Activated CD8-positive, alpha-beta memory T cell treated with anti-CD3 and anti-CD28 coated beads for 1 hour (primary cell): ENCODE measurements at places on chromosomes 3 and 15.
A peak's percentile ranks its signal among the peaks of the same experiment; 100 is the strongest.

GRCh38 chr3:129756871-129757270 is 136.6 kb downstream of the TMCC1 start:
- DNase-seq: no peak

- no peak for DNase-seq
Measured at GRCh38 chr3:186080849-186081438, 27.9 kb downstream of the ETV5 start.

- DNase-seq: no peak
Measured at GRCh38 chr3:31610700-31611275, 78.1 kb downstream of the STT3B start.

GRCh38 chr3:142243134-142243533 is 17.7 kb upstream of the GK5 start:
- no peak for DNase-seq

DNA sequence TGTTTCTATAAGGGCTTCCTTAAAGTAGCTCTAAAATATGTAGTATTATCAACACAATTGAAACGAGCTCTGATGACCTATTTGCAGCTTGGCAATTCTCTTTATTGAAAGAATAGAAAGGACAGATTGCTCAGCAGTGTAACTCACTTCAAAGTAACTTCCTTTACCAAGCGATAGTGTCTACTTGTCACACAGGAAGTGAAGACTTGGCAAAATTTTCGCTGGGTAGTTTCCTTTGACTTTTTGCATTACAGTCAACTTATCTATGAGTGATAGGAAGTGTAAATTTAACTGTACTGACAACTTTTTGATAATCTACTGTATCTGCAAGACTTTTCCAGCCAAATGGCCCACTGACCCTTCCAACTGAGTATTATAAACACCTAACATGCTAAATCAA is 22.8 kb downstream of the SLC9A9 start:
- no peak for DNase-seq

DNA sequence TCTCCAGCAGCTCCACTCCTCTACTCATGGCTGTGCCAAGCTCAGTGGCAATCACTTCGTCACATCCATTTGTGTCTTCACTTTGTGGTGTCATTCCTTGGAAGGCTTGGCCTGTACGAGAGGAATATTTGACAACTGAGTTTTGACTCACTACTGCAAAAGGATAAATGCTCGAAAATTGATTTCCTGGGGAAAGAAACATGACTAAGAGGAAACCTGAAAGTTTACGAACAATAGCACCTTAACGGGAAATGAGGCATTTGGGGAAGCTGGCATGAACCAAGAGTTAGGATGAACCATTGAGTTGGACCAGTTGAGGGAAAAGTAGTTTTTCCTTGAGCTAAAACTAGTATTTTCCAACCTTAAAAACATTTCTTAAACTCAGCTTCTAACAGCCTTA is 74.2 kb upstream of the ABHD17C start:
- DNase-seq: no peak

DNA sequence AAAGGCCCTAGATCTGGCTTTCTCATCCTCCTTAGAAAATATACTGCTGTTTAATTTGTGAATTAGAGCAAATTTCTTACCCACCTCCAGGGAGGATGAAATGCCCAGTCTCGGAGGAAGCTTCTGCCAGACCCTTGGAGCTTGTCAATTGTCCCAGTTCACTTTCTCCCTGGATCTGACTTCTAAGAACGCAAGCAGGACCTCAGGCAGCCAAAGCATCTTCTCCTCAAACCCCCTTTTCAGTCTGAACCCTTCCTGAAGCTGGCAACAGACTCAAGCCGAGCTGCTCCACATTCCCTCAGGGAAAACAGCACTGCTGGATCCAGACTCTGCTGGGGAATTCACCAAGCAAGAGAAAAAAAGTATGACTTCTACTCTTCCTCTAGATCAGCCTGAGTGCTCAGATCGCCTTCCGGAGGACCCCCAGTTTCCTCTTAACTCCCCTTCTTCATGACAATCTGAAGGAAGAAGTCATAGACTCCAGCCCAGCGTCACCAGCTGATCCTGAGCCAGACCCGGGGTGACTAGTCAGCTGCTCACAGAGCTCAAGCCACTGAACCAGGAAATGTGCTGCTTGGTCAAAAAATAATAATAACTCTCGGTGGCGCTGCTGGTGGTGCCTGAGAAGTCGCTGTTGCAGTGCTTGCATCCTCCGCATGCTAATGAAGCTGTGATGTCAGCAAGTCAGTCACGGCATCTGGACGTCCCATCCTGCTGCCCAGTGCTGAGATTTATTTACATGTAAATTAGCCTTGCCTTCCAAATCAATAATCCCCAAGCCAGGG is at the start of gene PRICKLE2:
TSS of gene PRICKLE2 (minus strand) at position 641 of the 785 bp plus-strand sequence. CDS start 26,539 bp downstream, outside the sequence.
- DNase-seq: no peak

- DNase-seq: no peak
Measured at GRCh38 chr3:185744997-185745843, 79.6 kb downstream of the IGF2BP2 start.

DNA sequence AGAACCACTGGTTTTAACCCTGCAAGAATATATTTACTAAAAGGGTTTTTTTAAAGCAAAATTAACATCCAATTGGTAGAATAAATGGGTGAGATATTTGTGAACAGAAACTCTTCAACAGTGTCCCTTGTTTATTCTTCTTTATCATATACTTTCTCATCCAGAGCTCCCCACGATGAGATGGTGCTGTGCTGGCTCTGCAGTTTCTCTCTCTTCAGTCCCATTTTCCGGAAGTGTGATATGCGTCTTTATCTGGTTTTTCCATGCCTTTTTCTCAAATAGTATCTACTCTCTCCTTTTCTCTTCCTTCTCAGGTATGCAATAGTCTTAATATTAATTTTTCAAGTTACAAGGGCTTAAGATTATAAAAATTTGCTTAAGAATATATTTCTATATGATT is 1.5 kb downstream of the EAF2 start:
- DNase-seq: no peak

GRCh38 chr15:88242586-88243555 is 13.7 kb downstream of the NTRK3 start:
- no peak for DNase-seq

DNA sequence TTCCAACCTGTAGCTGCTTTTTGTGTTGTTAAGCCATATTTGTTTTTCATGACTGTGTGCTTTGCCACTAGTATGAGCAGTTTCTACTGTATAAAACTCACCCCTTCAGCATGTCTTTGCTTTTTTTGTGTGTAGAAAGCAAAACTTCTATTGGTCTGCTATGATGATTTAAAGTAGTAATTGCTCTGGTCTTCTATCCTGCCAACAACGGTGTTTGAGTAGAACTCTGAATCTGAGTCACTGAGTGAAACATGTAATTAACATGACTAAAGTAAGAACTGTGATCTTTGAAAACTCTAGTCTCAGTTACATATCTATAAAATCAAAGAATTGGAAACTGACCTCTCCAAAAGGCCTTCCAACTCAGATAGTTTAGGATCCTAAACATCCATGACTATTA is 133.6 kb downstream of the TPRG1 start:
- no peak for DNase-seq

DNA sequence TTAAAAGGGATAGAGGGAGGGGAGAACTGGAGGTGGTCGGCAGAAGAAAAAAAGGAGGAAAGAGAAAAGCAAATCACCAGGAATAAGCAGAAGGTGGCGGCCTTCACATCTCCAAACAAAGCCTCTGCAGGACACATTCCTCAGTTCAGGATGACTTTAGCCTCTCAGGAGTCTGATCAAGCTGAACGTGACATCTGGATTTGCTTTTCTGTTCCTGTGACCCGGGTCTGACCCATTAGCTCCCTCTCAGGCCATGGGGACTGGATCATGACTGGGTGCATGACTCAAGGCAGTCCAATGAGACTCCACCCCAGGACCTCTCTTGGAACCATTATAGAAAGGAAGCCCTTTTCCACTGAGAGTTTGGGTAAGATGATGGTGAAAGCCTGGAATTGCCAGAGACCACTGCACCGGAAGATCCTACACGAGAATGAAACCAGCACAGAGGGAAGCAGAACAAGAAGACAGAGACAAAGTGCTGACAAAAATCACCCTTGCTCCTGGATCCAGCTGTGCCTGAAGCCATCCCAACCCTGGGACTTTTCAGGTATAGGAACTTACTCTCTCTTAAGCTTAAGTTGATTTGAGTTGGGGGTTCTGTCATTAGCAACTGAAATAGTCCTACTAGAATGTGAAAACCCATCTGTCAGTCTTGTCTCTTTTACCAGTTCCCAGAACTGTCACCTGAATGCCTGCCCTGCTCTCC is 45.4 kb upstream of the RAD18 start:
- no peak for DNase-seq

DNA sequence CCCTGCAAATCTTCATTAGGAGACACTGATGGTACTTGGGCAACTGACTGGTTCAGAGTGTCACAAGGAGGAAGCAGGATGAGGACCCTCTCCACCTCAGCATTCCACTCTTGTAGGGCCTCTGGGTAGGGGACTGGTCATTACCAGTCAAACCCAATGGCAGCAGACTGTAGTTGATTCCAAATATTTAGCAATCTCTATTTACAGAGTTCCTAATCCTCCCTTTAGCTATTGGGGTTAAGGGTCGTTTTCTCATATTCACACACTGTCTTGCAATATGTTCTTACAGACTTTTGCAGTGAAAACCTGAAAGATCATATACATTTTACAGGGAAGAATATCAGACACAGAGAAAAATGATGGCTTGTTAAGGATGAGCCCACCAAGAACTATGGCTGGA is 397.7 kb downstream of the GAP43 start:
- no peak for DNase-seq

- no peak for DNase-seq
Measured at GRCh38 chr3:13322324-13322723, 97.8 kb downstream of the NUP210 start.

GRCh38 chr15:50543556-50543955 is 2.9 kb downstream of the USP50 start:
- DNase-seq: no peak

GRCh38 chr3:127456471-127457093 is 134.0 kb downstream of the TPRA1 start:
- no peak for DNase-seq

DNA sequence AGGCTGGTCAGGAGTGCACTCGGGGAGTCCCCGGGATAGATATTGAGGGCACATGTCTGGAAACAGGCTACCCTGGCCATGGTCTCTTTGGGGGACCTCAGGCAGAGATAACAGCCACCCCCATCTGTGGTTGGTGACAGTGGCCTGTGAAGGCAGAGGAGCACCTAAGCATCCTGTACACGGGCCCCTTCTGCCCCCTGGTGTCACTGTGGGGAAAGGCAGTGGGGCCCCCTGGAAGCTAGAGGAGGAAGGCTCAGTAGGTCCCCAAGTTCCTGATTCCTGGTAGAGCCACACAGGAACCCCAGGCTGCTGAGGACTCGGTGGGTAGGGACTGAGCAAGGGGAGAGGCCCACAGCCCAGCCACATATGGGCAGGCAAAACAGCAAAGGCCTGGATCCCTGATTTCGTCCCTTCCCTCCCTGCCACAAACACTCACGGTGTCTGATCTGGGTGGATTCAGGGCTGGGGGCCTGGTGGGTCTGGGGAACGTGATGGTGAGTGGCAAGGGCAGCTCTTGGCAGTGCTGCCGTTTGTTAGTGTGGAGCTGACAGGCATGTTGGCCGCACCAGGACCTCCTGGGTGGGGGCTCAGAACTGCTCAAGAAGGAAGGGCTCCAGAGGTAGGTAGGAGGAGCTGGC is 14.1 kb upstream of the CXCR6 start:
- DNase-seq: peak; percentile 33

DNA sequence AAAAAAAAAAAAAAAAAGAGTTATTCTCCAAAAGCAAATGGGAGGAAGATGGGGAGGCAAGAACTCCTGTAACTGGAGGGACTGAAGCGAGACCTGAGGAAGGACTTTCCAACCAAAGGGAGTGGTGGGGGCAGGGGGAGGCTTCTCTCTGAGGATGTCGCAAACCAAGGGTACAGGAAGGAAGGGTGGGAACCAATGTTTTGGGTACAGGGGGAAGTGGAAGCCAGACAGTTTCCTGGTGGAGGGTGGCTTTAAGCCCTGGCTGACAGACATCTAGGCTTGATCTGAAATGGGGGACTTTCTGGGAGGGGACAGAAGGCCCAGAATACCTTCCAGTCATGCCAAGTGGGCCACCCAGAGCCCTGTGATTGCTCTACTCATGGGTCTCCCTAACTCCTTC is 27.0 kb downstream of the VIPR1 start:
- DNase-seq: no peak

GRCh38 chr3:32004113-32004765 is 22.7 kb downstream of the ZNF860 start:
- DNase-seq: no peak

- DNase-seq: no peak
Measured at GRCh38 chr3:48294611-48295263, 38.7 kb downstream of the SPINK8 start.

GRCh38 chr3:40172560-40172959 is 136.9 kb upstream of the EIF1B start:
- DNase-seq: no peak

DNA sequence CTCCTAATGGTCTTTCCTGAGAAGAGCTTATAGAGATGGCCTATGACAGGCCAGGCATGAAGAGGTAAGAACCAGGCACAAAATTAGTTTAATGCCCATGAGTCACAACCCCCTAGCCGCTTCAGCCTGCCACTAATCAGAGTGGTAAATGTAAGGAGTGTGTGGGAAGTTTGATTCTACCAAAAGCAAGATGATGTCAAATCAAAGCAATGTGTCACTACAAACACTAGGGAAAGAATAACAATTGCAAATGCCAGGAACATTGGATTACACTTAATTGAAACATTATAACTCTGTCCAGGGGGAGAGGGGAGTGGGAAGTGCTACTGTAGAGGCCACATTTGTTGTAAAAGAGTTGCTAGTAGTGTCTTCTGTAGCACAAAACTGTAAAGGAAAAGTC is 596.6 kb upstream of the AGTR1 start:
- no peak for DNase-seq

DNA sequence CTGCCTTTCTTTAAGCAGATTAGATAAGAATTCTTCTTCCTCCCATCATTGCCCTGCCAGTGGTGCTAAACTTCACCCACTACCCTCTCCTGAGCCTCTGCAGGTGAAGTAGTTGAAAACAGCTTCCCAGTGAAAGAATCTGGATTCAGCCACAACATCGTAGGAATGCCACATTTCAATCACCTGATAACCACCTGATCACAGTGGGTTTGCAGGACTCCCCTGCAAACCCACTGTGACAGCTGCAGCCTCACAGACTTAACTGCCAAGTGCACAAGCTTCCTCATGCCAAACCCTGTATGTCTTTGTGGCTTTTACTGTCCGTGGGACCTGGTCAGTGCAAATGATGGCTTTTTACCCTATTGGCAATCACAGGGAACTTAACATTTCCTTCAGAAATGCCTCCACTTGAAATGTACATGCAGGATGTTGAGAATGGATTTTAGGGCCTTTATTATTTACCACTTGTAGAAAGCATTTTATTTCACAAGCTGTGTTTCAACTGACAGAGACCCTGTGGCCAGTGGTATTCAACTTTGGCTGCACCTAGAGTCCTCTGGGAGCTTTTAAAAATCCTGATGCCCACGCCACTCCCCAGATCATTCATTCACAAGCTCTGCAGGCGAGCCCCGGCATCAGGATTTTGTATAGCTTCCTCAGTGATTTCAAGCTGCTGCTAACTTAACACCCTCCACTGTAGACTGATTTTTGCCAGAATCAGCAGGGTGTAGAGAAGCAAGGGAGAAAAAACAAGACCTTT is 49.1 kb downstream of the OXNAD1 start:
- DNase-seq: no peak

- no peak for DNase-seq
Measured at GRCh38 chr15:74221399-74222239, 14.5 kb upstream of the CCDC33 start.

GRCh38 chr15:89293012-89293411 is 41.6 kb downstream of the POLG start:
- DNase-seq: no peak
